Neural progenitor cell (in vitro differentiated cells): ENCODE measurements at places on chromosomes 1 and 21. TPM values are rescaled to one million over a fixed set of nuclear protein-coding genes. Genes with fewer than 3 reads are reported as not detected.

DNA sequence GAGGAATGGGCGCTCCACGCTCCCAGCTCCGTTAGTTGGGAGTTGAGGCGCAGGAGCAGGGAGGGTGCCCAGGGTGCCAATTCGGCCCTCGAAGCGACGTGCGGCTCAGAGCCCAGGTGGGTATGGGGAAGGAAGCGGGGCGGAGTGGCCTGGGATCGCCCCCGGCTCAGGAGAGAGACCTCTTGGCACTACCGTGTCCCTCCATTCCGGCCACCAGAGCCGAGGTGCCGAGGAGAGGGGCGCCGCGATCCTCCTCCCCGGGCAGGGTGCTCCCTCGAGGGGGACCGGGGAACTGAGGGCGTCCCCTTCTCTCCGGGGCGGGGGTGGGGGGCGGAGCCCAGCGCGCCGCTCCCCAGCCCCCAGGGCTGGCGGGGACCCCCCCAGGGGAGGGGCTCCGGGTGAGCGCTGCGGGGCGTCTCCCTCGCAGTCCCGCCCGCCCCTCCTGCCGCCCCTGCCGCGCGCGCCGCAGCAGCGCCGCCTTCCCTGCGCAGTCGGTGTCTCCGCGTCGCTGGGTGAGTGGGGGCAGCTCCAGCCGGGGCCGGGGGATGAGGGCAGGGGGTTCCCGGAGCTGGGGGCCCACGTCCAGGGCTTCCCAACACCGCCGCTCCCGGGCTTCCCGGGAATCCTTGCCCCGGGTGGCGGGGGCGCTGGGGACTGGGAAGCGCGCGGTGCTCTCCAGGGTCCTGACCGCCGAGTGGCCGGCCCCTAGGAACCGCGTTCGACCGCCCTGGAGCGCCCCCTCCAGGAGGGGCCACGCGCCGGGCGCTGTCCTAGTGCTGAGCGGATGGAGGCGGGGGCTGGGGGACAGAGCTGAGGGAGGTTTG, at the start of gene HPCA:
Gene HPCA, plus strand, starts transcription at position 488 of the 824 bp plus-strand sequence. CDS start 2,408 bp downstream, outside the sequence.
- peak; percentile 96 for DNase-seq

DNA sequence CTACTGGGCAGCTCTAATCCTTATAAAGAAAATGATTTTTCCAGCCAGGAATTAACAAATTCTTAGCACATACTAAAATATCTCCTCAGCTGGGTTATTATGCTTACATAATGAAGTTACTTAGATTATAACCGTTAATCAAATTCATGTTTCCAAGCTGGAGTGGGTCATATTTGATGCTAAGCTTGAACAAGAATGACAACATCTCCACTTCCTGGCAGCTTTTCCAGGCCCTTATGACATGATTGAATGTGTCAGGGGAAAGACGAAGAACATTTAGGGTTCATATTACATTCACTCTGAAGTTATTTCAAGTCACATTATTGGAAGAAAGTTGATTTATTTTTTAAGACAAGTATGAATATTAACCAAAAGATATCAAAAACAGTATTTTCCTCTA, 333.7 kb downstream of the PCP4 start:
- no peak for DNase-seq

- DNase-seq: no peak
Measured at GRCh38 chr1:160767395-160768294, 28.3 kb upstream of the LY9 start.

DNA sequence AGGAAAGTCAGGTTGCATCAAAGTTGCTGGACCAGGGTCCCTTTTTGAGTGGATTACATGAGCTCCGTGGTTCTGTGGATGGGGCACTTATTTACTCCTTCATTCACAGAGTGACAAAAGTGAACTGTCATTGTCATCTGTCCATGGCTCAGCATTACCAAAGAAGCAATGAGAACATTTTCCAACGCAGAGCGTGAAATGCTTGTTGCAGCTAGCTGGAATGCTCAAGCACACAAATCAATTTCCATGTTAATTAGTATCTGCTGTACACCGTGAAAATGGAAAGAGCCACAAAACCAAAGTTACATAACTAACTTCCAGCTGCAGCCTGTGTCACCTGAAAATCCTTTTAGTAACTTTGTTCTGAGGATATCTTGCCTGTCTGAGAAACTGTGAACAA, 78.9 kb downstream of the MT1HL1 start:
- no peak for DNase-seq

DNA sequence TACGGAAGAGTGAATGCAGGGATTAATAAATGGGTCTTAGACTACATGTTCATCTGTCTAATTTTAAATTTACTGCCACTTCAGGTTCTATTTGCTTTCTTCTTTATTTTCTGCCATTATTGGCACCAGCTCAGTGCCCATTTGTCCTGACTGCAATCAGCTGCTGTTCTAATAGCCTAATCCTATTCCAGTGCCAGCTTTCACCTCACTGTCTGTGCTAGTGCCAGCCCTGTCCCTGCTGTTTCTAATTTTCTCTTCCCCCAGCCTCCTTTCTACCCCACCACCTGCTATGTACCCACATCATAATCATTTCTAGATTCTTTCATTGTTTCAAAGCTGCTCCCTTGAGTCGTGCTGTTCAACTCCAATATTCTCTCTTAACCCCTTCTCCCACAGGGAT, 86.4 kb downstream of the KCNK1 start:
- DNase-seq: no peak

GRCh38 chr1:56958526-56958925, 7.3 kb downstream of the C8B start:
- DNase-seq: peak; percentile 41

DNA sequence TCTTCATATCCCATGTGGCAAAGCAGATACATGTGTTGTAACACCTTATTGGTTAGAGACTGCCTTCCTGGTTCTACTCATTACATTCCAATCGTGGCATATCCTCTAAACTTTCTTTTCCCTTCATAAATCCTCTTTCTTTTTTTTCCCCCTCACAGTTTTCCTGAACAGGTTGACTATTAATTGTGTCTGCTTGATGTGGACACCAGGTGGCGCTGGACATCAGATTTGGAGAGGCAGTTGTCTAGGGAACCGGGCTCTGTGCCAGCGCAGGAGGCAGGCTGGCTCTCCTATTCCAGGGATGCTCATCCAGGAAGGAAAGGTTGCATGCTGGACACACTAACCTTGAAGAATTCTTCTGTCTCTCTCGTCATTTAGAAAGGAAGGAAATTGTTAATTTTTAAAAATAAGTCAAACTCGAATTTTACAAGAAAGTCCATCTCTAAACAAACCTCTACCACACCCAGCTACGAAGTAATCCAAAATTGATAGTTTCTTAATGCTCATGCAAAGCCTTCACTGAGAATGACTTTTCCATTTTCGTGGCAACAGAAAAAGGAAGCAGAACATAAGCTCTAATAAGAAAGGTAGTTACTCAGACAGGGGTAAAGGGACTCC, 59.4 kb upstream of the ASB17 start:
- peak; percentile 87 for DNase-seq

DNA sequence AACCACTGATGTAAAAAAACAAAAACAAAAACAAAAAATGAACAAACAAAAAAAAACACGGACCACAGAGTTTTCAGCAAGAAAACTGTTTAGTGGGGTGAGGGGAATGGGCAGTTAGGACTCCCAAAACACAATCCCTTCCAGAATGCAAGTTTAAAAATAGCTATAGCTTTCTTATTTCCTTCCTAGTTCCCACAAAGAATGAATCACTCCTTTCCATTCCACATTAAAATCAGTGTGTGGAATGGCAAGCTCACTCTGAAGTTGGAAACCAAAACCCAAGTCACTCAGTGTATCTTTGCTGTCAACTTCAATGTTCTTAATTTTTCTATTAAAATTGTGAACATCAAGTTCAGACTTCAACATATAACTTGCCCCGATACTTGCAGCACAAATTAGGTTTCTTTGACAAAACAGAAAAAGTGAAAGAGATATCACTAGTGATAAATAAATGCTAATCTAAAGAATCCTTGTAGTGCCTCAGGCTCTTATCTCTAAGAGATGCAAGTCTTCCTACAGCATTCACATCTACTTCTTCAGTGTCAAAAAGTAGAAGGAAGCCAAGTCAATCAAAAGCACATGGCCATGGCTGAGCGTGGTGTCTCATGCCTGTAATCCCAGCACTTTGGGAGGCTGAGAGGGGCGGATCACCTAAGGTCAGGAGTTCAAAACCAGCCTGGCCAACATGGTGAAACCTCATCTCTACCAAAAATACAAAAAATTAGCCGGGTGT, 45.5 kb downstream of the TOR3A start:
- no peak for DNase-seq

CFAP126 gene
- total RNA-seq: not detected in 2 replicates

MANEAL gene
- total RNA-seq: 0.24 and 0.40 TPM in 2 replicates

ORC1 gene
- 42.4 and 47.4 TPM in 2 replicates for total RNA-seq

- no peak for DNase-seq
Measured at GRCh38 chr1:26148887-26149286, 10.0 kb upstream of the FAM110D start.

MEX3A gene
- total RNA-seq: 32.2 and 62.6 TPM in 2 replicates

PRKCZ gene
- total RNA-seq: 33.4 and 47.2 TPM in 2 replicates

ZNF124 gene
- total RNA-seq: 94.3 and 129 TPM in 2 replicates

GRCh38 chr1:155254714-155255242, 505 bp downstream of the ENTREP3 start:
- DNase-seq: peak; percentile 45

HUNK gene
- total RNA-seq: 4.7 and 5.7 TPM in 2 replicates

INKA2 gene
- total RNA-seq: 2.4 TPM in 1 of 2 replicates, not detected in the other

GRCh38 chr1:177472567-177472966, 301.8 kb downstream of the BRINP2 start:
- DNase-seq: no peak

F13B gene
- total RNA-seq: not detected in 2 replicates

DNA sequence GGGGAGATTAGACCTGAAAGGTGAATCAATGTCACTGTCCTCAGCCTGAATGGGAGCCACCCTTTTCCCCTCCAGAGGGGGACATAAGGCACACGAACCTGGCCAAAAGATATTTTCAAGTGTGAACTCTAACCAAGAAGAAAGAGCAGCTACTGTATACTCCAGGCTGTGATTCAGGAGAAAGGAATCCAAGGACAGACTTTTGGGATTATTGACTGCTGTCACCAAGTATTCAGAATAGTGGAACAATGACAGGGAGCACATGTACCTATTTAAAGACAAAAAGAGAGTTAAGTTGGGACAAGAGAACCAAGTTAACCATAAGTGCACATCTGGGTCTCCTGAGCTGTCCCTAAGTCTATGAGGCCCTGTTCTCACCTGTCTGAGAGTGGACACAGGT, 2.4 kb downstream of the ICMT start:
- no peak for DNase-seq

DNA sequence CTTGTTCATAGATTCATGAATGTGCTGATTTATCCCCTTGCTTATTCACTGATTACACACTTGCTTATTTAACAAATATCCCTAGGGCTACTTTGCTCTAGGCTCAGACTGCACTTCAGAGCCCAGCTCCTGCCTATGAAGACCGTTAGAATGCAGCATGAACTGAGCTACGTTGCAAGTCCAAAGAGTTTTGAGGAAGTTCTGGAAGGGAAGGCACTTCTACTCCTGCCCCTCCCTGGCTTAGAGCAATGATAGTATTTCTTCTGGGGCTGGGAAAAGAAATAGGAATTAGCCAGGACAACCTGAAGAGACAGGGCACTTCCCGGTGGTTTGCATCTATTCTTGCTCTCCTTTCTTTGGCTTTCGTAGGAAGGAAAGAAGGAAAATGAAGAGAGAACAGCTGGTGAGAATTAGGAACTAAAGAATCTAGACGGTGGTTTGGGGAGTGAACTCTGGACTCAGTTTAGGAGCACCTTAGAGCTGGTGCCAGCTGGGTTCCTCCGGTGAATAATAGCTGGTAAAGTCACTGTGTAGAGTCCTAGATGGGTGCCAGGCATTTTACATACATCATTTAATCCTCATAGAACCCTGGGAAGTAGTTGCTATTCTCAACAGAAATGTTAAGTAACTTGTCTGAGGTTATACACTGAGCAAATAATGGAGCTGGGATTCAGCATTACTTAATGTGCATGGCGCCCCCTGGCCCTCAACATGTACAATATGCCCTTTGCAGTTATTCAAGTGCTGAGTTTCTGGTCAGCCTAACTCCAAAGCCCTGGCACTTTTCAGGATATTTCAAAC, 65.9 kb downstream of the NDUFS5 start:
- DNase-seq: peak; percentile 83

GRCh38 chr1:115893545-115893944, 52.6 kb upstream of the NHLH2 start:
- DNase-seq: no peak

PAQR7 gene
- 1.1 and 3.7 TPM in 2 replicates for total RNA-seq

DNA sequence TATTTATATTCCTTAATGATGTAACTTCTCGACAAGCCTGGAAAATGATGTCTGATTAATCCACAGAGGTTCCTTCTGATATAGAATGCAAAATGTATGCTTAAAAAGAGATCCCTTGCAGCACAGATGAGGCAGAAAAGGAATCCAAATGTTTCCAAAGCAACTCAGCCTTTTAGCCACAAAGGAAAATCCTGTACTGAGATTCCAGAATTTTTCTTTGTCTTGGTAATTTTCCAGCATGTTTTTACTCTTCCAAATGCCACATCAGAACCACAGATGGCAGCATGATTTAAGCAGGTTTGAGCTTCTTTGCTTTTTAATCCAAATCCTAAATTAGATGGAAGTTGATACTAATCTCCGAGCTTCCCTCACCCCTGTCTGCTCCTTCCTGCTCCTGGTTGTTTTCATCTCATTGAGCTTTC, 176.4 kb upstream of the PALMD start:
- DNase-seq: no peak

RBP7 gene
- 0.96 TPM in 1 of 2 replicates, not detected in the other for total RNA-seq

HES3 gene
- 5.5 and 22.2 TPM in 2 replicates for total RNA-seq

ZNF644 gene
- total RNA-seq: 98.1 and 177 TPM in 2 replicates
